Stimulated activated CD4-positive, alpha-beta T cell treated with anti-CD3 and anti-CD28 coated beads, Interleukin-1b, Interleukin-23, amount 100 ng/mL, for 1 hour (primary cell): ENCODE measurements at places on chromosomes 11 and 22.

DNA sequence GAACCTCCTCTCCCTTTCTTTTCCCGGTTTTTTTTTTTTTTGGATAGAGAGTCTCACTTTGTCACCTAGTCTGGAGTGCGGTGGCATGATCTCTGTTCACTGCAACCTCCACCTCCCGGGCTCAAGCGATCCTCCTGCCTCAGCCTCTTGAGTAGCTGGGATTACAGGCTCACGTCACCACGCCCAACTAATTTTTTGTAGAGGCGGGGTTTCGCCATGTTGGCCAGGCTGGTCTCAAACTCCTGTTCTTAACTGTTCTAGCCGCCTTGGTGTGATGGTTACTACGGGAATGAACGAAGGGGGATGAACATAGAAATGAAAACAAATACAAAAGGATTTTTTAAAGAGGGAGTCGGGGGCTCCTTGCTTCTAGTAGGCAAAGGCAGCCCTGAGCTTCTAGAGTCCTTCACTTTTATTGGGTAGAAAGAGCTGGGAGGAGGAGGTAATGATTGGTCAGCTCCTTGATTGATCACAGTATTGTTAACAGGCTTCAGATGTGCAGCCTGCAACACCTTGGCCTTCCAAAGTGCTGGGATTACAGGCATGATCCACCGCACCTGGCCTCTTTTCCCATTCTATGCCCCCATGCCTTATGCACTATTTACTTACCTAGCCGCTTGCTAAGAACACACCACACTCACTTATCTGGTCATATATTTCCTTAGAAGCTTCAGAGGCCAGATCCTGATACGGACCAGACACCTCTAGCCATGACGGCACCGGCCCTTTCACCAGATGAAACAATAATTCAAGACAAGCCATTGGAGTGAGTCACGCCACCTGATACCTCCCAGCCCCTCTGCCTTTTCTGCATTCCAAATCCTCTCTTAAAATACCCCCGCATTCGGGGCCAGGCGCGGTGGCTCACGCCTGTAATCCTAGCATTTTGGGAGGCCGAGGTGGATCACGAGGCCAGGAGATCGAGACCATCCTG lies 20.7 kb downstream of the SUSD2 start:
- DNase-seq: no peak

- DNase-seq: no peak
Measured at GRCh38 chr11:69799582-69799981, 19.6 kb downstream of the FGF3 start.

GRCh38 chr11:69429716-69430491 lies 51.6 kb upstream of the LINC01488 start:
- no peak for DNase-seq

GRCh38 chr11:46281371-46281831 lies 3.9 kb downstream of the CREB3L1 start:
- DNase-seq: no peak

- no peak for DNase-seq
Measured at GRCh38 chr11:19844806-19845205, 132.2 kb downstream of the NAV2 start.

DNA sequence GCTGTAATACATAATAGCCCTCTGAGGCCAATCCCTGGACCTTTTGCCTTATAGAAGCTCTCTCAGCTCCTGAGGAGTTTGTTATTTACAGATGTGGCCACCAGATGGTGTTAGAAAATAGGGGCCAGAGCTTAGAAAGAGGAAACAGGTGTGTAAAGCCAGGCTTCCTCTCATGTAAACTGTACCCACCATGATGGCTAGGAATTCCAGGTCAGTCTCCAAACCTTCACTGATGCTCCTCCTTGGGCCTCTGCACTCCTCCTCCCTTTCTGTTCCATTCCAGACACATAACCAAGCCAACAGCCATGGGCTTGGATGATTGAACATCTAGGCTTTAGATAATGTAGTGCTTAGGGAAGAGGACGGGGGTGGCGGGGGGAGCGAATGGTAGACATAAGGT lies 39.7 kb downstream of the USP35 start:
- DNase-seq: no peak

- no peak for DNase-seq
Measured at GRCh38 chr11:62505059-62505439, 41.6 kb downstream of the AHNAK start.

GRCh38 chr11:122853971-122854446 lies 15.7 kb downstream of the CRTAM start:
- no peak for DNase-seq

DNA sequence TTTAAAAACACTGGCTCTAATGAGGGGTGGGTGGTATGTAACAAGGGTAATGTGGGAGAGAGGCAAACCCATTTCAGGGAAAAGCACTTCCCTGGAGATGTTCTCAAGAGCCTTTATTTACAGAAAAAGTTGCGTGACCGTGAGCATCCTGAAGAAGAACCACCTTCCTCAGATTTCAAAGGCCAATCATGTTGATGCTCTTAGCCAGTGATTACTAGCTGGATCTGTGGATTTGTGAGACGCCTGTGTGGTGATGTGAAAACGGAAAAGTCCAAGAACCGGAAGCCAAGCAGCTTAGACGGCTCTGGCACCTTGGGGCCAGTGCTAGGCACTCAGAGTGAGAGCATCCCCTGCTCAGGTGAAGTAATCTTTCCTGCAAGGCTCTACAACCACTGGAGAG lies 12.6 kb upstream of the UBASH3B start:
- DNase-seq: no peak

DNA sequence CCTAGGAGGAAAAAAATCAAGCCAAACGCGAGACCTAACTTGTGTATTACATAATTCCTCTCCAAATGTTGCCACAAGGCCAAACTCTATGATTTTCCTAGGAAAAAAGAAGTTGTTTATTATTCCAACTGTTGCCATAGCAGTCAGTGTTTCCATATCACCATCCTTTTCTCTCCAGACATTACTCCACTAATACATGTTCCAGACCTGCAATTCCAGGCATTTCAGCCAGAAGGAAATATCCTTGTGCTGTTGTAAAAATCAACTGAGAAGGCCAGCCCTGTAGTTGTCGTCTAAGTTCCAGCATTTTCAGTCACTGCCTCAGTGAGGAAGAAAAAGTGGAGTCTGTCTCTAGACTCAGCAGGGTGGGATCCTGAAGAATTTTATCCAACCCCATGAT lies 33.1 kb upstream of the PAMR1 start:
- DNase-seq: no peak

DNA sequence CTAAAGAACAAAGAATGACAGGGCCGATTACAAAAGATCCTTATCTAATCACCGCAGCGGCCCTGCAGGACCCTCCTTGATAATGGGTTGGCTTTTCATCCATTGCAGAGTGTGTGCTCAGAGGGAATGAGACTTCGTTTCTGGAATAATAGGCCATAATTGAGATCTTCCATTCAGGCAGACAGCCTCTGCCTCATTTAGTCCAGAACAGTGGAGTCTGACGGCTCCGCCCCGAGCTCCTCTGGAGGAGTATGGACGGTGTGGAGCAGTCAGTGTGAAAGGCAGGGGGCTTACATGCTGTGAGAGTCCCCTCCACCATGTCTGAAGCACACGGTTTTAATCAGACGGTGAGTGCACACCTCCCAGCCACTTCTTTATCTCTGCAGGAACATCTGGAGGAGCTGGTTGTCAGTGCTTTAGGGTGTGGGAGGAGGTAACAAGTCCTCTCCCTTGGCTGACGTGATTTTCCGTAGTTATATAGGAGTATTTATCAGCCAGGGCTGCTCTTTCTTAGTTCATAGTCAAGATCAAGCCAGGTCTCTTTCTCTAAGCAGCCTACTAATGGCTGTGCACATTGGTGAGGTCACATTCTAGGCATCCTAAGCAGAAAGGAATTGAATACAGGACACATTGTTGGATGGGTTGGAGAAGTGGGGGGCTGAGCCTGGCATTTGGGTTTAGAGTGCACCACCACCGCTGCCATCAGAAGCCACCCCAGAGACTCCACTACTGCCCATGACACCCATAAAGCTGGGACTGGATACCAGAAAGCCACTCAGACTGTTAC lies 1477.9 kb downstream of the TBC1D22A start:
- DNase-seq: no peak

- no peak for DNase-seq
Measured at GRCh38 chr11:130418756-130419155, 9.7 kb downstream of the ADAMTS8 start.

DNA sequence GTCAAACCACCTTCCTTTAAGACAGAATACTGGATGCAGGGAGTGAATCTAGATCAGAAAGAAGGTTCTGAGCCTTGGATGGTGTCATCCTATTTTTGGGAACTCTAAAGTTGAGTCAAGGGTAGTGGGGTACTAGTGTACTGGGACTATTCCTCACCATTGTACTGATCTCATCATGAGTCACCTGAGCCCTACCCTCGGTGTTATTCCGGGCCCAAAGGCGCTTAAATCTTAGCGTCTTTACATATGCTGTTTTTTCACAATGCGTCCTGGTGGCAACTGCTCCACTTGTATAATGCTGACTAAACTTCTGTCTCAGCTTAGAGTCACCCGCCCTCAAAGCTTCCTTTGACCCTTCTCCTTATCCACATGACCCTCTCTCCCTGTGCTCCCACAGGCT lies 25.3 kb upstream of the PATE1 start:
- no peak for DNase-seq

DNA sequence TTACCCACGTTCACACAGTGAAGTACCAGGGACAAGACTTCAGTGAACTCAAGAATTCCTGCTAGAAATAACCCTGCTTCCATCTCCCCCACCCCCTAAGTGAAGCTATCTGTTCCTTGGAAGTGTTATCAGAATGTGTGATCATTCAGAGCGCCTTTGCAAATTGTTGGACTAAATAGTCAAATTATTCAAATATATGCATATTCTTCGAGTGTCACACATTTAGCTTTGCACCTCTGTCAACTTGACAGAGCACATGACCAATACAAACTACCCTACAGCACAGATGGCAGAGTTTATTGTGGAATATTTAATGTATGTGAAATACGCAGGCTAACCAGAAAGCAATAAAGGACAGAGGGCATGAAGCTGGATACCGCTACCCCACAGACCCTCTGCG lies 2.6 kb upstream of the BDNF start:
- DNase-seq: no peak

DNA sequence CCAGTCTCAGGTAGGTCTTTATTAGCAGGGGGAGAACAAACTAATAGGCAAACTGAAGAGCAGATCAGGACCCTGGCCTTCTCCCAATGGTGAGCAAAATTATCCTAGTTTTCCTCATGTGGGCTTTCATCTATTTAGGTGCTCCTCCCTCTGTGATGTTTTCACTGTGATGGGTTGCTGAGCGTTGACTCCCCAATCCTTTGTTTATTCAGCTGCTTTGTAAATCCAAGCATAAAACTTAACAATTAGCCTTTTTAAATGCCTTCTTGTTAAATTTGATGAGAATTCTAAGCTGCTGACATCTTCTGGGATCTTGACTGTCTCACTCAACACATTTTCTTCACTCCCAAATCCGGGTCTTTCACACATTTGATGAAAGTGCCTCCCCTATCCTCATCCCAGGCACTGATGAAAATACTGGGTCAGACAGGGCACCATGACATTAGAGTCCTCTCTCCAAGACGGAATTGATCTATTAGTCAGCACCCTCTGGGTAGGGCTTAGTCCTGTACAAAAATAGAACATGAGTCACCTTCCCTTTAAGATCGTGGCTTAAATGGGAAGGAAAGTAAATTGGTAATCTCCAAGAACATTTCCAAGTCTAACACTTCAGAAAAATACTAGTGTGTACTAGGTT lies 199.3 kb upstream of the ISX start:
- DNase-seq: no peak

- DNase-seq: no peak
Measured at GRCh38 chr11:73262851-73263495, 9.2 kb upstream of the P2RY6 start.

DNA sequence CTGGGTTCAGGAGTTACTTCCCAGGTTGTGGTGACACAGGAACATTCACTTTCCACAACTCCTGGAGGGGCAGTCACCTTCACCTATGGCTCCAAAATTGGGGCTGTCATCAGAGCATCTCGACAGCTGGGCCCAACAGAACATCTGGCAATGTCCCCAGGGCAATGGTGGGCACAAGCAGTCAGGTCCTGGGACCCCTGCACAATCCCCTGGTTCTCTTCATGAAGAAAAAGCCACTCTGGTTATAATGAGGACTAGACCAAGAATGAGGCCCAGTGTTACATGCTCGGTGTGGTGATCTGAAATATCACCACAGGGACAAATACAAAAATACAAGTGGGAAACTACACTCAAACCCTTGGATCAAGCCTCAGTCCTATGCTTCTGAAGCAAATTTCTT lies 89.0 kb upstream of the VPREB1 start:
- no peak for DNase-seq

DNA sequence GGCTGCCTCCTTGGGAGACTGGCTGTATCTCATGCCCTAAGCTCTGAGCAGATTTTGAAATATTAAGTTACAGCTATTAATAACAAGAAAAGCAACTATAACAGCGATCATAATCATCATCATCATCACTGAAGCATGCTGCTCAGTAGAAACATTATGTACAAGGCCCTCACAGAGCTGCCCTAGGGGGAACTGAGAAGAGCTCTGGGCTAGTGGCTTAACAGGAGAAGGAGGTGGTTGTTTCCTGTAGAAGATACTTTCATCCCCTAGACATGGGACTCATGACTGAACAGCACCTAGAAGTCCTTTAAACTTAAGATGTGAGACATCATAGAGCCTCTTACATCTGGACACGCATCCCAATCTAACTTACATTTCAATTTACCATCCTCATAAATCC lies 332.8 kb upstream of the PLET1 start:
- no peak for DNase-seq

DNA sequence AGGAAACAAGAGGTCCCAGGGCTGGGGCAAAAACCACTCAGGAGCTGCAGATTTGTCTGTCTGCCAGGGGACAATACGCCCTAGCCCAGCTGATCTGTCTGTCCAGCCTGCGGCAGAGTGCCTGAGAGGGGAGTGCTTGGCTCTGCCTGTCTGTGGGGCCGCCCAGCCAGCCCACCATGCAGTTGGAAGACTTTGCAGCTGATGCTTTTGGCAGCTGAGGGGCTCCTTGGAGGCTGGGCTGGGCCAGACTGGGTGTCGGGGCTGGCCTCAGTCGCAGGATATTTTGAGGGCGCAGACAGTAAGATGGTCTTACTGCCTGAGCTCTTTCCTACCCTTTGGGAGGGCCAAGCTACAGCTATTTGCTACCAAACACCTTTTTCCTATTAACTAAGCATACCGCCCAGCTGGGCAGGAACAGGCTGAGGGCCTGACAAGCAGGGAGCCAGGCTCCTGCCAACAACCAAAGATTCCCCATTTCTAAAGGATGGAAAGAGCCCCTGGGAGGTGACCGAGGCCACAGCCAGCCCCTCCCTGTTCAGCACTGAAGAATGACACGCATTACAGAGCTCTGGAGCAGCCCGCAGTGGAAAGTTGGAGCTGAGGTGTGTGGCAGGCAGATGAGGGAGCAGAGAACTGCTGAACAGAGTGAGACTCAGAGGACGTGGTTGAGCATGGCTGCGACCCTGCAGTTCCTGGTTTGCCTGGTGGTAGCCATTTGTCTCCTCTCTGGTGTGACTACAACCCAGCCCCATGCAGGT lies at the start of gene FAM180B:
Gene FAM180B (plus strand): TSS at position 581 of the 758 bp plus-strand sequence. CDS start 91 bp downstream, at position 672.
- DNase-seq: no peak

DNA sequence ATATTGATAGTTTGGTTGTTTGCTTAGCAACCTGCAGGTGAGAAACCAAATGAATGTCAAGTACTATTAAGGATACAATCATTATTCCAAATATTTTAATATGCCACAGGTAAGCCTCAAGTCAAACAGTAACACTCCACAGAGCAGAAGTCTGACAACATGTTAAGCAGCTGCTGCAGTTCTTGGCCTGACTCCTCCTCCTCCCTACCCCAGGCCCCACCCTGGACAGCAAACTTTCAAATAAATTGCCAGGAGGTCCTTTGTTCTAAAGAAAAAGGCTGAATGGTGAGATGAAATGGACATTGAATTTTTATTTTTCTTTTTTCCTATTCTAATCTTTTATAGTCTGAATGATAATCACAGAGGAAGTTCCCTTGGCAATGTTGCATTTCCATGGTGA lies 260.0 kb upstream of the POU2AF2 start:
- DNase-seq: no peak
